Stimulated activated CD8-positive, alpha-beta memory T cell treated with anti-CD3 and anti-CD28 coated beads, Interleukin-7, amount 100 ng/mL, for 24 hours (primary cell): ENCODE measurements at places on chromosomes 1 and 21.

- no peak for DNase-seq
These were observed 131.9 kb upstream of the B3GALT2 start for GRCh38 chr1:193318347-193318746.

DNA sequence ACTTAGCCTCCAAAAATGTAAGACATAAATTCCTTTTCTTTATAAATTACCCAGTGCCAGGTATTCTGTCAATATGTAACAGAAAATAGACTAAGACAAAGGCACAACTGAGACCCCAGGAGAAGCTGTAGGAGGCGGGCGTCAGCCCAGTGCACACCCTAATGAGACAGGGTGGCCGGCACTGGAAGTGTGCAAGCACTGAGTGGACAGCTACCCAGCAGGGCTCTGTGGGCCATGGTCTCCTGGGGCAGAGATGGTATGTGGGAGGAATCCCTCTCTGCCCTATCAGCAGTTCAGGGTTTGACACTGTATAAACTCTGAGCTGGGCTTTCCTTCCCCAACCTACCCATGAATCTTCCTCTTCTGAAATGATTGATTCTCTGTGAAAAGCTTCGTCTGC, 139.5 kb downstream of the GLIS1 start:
- no peak for DNase-seq

- no peak for DNase-seq
These were observed 85.6 kb upstream of the ZP4 start for GRCh38 chr1:237976331-237976730.

GRCh38 chr1:209659909-209660308, 7.7 kb upstream of the LAMB3 start:
- DNase-seq: no peak

DNA sequence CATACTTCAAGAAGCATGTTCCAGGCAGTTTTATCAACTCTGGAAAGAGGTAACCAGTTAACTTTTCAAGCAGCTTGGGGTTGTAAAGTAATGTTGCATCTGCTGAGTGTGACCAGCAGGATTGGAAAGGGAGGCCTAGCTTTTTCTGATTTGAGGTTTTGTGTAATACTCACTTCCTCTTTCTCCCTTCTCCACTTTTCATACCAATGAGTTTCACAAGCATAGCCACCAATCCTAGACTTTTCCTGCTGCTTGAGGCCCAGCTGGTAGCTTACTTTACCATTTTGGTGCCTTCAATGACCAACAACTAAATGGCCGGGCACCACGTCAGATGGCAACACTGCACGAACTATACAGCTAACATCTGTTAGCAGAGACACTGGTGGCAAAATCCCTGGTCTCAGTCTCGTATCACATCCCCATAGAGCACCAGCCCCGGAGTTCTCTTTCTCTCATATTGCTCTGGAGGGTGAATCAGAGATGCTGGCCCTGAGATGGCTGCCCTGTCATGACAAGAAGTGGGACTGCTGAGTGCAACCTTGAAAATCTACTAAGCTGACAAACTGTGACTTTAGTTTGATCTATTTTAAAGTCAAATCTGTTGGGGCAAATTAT, 14.8 kb upstream of the GPR88 start:
- DNase-seq: no peak
